ENCODE measurements at places on chromosomes 7 and 10.
A peak's percentile ranks its signal among the peaks of the same experiment; 100 is the strongest.

- DNase-seq = no peak
These were observed 162.6 kb downstream of the CELF2 start for GRCh38 chr10:11180228-11180627.

- no peak for DNase-seq
These were observed 14.3 kb downstream of the GTPBP4 start for GRCh38 chr10:1002425-1003006.

GRCh38 chr7:66865290-66865864 is 55.6 kb upstream of the TMEM248 start:
- no peak for DNase-seq

GRCh38 chr7:20607216-20607615 is 8.3 kb upstream of the ABCB5 start:
- no peak for DNase-seq

DNA sequence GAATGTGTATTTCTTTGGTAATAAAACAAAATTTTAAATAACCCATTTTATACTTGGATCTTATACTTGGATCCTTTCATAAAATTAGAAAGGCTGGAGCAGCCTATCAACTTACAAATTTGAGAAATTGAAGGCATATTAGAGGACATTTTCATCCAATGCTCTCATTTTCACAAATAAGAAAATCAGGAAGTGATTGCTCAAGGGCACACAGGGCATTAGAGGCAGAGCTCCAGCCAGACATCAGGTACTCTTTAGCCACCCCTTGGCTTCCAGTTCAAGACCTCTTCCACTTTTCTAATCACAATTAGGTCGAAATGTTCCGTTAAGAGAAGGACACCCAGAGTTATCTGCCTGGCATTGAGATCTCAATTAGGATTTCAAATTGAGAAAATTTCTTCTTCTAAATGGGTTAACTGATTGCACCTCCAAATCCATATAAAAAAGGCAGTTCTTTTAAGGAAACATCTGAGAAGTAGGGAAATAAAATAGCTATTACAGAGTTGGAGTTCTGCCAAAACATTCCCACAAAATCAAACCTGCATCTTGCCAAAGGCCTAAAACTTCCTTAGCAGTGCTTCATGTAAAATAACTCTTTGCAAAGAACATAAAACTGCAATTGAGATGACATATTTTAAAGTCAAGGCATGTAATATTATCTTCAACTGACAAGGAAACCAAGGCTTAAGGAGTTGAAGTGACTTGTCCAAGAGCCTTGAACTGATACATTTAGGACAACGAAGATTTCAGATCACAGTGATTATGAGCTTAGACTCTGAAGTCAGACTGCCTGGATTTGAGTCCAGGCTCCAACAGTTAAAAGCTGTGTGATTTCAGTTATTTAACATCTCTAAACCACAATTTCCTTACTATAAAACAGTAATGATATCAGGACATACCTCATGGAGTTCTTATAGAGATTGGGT is 2.4 kb downstream of the ACTA2 start:
- DNase-seq = no peak

DNA sequence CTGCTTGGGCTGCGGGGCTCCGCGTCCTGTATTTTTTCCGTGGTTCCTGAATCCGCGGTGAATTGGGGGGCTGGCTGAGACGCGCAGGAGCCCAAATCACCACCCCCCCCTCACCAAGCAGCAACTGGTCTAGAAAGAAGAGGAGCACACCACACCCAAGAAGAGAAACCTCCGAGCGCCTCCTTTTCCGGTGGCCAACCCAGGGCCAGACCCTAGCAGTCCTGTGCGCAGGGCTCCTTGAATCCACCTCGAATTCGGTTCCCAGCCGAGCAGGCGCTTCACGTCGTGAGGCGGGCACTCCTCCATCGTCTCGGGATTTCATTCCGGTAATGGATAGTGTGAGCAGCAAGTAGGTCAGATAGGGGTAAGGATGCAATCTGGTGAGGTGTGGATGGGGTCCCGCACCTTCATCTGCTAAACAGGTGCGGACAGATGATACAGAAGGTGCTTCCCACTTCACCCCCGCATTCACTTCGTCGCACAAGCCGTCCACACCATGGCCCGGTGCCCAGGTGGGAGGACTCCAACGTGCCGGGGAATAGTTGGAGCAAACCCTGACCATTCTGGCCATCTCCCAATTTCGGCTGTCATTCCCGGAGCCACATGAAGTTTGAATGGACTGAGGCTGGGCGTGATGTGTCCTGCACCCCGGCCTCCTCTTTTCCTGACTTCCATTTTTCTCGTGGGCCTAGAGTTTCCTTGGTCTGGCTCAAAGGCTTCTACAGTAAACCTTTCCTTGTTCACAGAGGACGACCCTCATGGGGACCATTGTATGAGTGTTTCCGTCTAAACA is 19.8 kb upstream of the ZNF273 start:
- DNase-seq = no peak

DNA sequence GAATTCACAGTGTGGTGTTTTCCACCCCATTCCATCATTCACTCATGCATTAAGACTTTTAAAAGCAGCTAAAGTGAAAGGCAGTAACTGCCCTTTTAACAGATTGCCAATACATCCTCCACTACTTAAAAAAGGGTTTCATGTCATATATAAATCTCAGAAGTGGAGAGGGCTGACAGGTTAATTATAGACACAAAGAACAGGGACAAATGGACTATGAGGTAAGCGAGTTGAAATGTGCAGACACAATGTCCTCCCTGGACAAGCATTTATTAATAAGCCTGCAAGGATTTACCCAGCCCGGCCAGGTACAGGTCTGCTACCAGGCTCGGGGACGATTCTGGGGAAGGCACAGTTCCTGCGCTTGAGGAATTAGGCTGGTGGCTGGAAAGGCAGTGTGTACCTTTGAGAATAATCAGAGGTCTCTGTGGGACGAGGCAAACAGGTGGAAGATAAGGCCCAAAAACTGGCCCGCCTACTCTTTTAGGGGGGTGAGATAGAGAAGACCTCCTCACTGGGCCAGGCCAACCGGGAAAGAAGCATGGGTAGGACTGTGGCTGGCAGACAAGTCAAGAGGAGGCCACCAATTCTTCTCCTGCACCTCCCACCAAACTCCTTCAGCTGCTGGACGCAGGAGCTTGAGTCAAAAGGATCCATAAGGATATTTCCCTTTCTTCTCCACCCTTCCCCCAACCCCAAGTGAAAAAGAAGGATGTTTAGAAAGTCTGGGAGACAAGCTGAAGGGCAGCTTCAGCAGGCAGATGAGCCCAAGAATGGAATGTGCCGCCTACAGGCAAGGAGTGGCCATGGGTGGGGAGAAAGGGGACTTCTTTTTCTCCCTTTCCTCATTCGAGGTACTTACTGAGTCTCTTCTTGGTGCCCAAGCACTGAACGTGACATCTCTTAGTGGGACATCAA is 1.5 kb downstream of the PDLIM1 start:
- peak; percentile 56 for DNase-seq

DNA sequence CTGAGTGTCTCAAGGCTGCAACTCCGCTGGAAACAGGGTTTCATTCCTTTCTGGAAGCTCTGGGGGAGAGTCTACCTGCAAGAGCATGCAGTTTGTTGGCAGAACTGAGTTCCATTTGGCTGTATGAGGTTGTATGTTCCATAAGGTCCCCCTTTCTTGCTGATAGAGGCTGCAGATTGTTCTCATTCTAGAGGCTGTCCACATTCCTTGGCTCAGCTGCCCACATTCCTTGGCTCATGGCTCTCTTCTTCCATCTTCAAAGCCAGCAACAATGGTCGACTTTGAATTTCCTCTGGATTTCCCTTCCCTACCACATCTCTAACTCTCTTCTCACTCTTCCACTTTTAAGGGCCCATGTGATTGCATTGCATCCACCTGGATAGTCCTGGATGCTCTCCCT is 147.3 kb upstream of the CDCA7L start:
- no peak for DNase-seq

GRCh38 chr10:23522345-23522744 is 83.5 kb downstream of the OTUD1 start:
- DNase-seq = peak; percentile 9

DNA sequence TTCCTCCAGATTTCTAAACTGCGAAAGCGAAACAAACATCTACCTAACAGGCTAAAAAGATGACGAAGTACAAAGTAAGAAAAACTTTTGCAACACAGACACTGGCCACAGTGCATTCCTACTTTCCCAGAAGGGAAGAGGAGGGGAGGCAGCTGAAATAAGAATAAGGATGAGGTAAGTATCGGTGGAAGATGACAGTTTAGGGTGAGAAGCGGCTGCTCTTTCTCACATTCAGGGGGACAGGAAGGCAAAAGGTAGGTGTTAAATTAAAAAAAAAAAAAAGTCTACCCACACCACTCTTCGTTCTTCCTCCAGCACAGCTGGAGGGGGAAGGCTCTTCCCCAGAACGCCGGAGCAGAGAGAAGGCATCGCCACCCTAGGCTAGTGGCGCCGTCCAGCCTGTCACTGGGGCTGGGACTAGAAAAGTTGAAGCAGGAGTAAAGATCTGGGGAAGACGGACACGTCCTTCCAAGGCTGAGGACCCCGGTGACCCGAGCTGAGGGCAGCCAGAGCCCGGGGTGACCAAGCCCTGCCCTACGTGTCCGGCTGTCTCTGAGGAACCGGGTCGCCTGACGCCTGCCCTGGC is 846 bp downstream of the DNAJC1 start:
- peak; percentile 57 for DNase-seq

GRCh38 chr7:124645704-124646103 is 119.9 kb downstream of the GPR37 start:
- DNase-seq = no peak

- peak; percentile 87 for DNase-seq
These were observed 40.8 kb upstream of the CTBP2 start for GRCh38 chr10:125201108-125201524.

- peak; percentile 59 for DNase-seq
These were observed 2.0 kb upstream of the KLF6 start for GRCh38 chr10:3787016-3787400.

DNA sequence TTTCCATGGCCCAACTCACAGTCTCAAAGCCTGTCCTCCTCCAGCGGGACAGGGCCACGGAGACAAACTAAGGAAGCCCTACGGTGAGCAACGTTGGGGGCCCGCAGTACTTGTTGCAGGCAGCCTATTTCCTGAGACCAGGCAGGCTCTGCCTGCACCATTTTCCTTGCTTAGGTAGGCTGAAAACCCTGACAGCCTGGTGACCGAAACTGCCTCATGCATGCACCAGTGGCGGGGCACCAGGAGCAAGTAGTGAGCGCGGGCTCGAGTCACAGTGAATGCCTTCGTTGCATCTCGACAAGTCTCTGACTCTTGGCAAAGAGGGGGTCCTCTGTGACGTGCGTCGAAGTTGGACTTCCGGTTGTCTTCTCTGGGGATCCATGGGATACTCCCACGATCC is 23.3 kb upstream of the ZNF273 start:
- no peak for DNase-seq

GRCh38 chr10:47252093-47252780 is 47.8 kb upstream of the GDF10 start:
- no peak for DNase-seq

GRCh38 chr10:86361156-86362128 is 5.2 kb downstream of the GRID1 start:
- DNase-seq = no peak

DNA sequence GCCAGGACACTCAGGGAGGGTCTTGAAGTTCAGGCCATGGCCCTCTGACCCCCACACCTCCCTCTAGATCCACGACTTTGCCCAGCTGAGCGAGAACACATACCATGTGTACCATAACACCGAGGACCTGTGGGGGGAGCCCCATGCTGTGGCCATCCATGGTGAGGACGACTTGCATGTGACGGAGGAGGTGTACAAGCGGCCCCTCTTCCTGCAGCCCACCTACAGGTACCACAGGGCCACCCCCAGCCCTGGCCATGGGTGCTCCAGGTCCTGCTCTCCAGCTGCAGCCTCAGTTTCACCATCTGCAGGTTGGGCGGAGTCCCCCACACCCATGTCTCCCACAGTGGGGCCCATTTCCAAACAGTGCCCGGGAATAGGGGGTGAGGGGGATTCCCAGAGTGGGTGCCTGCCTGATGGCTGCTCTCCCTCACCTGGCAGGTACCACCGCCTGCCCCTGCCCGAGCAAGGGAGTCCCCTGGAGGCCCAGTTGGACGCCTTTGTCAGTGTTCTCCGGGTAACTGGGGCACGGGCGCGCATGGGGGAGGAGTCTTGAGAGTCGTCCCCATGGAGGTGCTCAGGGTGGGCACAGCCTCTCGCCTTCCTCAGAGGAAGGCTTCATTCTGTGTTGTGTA is 54.1 kb downstream of the PALD1 start:
- no peak for DNase-seq

All from ELR (cell line).